ENCODE measurements at places on chromosomes 3 and 15.
A peak's percentile ranks its signal among the peaks of the same experiment; 100 is the strongest.

DNA sequence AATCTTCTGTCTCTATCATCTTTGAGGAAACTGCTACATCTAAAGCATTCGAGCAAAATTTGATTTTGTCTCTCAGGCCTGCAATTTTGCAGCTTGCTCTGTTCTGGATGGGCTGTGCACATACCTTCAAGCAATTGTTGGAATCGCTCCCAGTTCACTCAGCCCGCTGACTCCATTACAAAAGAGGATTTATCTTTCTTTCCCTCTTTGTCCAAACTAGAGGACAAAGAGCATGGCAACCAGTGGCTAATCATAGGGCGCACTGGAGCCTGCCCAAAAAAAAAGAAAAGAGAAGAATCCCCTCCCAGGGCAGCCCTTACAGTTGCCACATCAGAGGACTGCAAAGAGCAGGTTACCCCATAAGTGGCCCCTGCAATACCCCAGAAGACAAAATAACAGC, 49.0 kb upstream of the DUT start:
- no peak for DNase-seq

- DNase-seq, result no peak
Observed at GRCh38 chr3:12394569-12395271, 89.6 kb upstream of the TSEN2 start.

GRCh38 chr15:57296473-57297162, 79.7 kb upstream of the CGNL1 start:
- no peak for DNase-seq

- no peak for DNase-seq
Observed at GRCh38 chr15:67225336-67225735, 29.1 kb downstream of the AAGAB start.

DNA sequence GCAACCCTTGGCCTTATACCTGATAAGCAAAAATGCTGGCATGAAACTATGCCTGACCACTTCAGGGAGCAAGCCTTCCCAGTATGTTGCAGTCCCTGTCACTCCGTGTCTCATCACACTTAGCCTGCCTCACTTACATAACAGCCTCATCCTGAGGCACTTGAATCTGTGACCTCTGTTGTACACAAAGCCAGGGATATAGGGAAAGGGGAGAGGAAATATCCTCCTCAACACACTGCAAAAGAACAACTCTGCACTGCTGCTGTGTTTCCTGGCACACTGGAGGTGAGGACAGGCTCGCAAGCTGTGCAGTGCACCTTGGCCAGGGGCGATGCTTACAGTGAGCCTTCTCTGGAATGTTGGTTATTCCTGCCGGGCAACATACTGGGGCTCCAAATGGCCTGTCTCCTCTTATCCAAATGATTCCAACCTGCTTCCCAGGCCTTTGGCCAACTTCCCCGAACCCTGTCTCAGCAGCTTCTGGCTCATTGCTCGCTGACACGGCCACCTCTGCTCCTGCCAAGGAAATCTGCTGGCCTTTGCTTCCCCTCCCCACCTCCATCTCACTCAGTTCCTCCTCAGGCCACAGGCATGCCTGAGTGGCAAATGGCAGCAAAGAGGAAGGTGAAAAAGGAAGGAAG, 109.2 kb downstream of the CD47 start:
- no peak for DNase-seq

GRCh38 chr3:22296601-22297000, 545.6 kb upstream of the ZNF385D start:
- DNase-seq, result no peak

GRCh38 chr15:63923993-63924950, 90.5 kb upstream of the HERC1 start:
- DNase-seq, result no peak

DNA sequence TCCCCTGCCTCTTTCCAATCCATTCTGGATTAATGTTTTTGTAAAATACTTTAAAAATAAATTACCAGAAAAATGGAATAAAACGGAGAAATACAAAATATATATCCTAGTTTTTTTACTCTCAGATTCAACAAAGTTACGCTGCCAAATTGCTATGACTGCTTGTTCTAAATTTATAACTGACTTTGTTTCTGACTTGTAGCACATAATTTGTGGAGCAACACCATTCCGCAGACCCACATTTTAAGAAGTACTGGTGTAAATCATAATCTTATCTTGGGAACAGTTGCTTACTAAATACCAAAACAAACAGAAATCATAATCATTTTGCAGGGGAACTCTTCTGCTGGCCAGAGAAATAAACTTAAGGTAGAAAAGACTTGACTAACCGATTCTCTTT, 339.4 kb upstream of the CBLB start:
- DNase-seq, result no peak

DNA sequence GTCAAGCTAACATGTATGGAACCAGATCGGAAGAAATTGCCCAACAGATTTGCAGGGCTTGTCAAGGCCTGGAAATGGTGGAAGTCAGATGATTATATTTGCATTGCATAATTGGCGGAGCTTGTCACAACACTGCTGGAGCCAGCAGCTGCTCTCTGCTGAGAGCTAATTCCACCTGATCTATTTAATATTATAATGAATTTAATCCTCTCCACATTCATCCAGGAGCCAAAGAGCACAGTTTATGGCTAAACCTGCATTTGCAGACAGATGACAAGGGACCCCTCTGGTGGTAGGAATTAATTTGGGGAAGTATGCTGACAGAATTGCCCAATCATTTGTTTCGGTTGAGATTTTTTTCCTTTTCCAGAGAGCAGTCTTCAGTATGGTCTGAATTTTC, 730.2 kb downstream of the TUSC7 start:
- DNase-seq, result no peak

DNA sequence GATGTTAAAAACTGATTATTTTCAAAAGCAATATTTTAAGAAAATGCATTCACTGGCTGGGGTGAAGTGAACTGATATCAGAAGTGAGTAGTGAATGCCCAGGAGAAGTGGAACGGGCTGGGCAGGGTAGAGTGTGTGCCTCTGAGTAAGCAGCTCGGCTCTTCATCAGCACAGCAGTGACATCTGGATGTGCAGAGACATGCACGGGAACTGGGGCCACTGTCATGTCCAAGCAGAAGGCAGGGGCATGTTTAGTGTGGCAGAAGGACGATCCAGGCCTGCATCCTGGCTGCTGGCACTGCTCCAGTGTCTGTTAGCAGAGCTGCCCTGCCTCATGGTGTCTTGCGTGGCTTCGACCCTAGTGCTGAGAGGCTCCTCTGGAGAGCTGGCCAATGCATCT, 305.6 kb upstream of the LRRFIP2 start:
- DNase-seq, result no peak

DNA sequence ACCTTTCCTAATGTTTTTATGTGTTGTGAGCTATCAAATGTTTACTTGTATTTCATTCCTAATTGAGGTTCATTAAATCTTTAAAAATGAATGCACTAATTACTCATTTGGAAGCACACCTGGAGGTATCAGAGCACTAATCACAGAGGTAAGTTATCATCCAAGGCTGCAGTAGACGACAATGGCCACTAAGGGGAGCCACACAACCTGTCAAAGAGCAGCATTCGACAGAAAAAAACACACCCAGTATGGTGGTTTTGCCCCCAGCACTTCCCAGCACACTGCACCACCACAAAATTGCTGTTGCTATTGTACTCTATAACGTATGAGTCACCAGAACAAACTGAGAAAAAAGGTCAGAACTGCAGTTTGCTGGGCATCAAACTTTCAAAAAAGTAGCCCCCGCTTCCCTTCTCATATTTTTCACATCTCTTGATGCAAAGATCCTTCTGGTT, 205.9 kb upstream of the IGF1R start:
- DNase-seq, result peak; percentile 6

DNA sequence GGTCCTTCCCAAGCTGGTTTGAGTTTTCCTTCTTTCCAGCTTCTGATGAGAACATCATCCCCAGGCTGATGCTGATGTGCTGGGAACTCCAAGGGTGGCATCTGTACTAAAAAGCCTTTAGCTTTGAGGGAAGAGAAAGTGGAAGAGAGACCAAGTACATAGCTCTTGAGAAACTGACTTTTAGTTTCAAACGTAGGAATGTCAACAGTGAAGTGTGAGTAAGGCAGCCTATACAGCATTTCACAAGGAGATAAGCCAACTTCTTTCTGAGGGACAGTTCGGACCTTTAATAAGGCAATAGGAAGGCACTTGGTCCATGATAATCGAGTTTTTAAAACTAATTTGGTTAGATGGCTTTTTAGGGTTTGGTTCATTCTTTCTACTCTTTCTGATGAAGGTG, 53.7 kb downstream of the DLG1 start:
- DNase-seq, result no peak

DNA sequence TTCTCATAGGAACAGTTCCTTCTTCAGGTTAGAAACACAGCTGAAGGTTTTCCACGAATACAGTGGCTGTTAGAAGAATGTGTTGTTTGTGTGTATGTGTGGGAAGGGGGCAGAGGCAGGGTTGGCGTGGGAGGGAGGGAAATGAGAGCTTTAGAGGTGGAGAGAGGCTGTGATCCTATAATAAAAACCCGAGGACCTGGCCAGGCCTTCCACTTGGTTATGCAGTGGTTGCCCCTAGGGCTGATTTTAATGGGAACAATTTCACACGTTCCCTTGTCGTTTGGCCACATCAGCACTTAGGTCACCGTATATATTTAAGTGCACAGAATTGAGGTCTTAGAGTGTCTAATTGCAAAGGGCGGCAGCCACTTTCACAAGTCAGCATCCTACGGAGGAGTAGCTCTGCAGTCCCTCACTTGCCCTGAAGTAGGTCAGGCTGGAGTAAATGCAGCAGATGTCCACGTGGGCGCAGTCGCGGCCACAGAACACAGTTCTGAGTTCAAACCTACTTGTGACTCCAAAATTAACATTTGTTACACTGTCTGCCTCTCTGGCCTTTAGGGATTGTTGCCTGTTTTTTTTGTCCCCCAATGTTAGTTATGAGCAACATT, 85.6 kb downstream of the PDCD6IP start:
- DNase-seq, result no peak

- DNase-seq, result no peak
Observed at GRCh38 chr3:152241142-152242017, 27.3 kb upstream of the MBNL1 start.

DNA sequence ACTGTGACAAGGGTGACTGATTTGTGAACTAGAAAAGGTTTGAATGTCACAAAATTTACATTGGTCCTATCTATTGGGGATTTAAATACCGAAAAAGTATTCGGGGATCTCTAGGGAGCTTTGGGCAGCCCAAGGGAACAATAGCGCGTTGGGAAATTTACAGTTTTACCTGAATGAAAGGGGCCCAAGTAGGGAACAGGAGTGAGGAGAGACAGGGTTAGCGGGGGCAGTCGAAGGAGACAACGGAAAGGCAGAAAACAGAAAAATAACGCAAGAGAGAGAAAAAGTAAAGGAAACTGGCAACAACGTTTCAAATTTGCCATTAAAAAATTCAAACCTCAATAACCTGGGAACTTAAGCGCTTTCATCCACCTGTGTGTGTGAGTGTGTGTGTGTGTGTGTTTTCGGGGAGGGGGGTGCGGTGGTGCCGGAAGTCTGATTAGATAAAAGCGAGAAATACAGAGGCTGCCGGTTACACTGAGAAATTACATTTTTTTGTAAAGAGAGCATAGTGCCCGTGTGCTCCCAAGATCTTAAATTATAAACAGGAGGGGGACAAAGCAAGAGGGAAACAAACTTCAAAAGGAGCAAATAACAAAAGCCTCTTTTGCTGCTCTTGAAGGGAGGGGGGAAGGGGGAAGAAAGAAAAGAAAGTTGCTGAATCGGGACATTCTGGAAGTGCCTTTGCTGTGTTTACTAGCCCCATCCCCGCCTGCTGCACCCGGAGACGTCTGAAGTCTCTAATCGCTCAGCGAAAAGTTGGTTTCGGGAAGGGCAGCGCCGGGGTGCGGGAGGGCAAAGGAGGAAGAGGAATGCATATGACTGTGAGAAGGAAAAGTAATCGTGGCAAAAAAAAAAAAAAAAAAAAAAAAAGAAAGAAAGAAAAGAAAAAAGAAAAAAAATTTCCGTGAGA, 721 bp upstream of the ZIC1 start:
- DNase-seq, result no peak

DNA sequence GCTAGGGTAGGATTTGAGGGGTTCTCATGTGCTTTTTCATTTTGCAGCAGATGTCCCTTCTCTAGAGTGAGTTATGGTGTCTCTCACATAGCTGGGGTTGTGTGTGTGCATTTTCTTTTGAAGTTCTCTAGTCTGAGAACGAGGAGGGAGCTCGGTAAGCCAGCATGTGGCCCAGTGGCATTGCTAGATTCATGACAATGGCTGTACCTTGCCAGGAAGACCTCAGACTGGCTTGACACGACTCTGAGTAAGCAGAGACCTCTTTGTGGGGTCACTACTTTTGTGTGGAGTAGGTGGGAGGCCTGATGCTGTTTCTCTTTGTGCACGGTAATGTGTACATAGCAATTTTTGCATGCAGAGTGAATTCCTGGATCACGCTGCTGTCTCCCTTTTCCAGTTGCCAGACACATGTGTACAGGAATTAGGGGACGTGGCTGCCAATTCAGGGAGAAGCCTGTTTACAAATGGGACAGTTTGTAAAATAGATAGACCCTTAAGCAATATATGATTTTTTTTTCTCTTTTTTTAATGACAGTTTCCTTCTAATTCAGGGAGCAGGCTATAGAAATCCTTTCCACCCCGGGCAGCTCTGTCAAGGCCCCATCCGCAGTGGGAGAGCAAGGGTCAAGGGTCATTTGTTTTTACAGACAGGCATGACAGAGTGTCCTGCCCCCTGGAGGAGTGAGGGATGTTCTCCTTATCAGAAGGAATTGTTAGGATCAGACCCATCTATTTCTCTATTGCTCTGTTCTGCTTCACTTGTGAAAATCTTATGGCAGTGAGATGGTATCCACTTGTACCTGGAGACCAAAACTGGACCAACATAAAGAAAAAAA, 4.6 kb downstream of the CACNA1D start:
- no peak for DNase-seq

DNA sequence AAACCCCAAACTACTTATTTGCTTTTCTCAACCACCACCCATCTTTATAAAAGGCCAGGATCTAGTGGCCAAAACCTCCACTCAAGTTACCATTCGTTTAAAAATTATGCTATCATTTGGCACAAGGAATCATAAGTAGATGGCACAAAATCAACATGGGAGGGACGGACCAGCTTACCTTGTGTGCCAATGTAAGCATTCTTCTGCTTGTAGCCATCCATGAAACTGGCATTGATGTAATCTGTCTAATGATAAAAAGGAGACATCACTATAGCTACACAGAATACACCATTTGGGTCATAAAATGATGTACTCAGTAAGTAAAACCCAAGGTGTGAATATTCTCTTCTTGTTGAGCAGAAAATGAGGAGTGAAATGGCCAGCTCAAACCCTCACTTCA, 28.2 kb upstream of the SIN3A start:
- no peak for DNase-seq

GRCh38 chr15:43908516-43909050, 81.8 kb downstream of the WDR76 start:
- no peak for DNase-seq

- no peak for DNase-seq
Observed at GRCh38 chr3:148204131-148204530, 493.6 kb upstream of the AGTR1 start.

GRCh38 chr3:129586746-129587430, 19.6 kb downstream of the PLXND1 start:
- no peak for DNase-seq

DNA sequence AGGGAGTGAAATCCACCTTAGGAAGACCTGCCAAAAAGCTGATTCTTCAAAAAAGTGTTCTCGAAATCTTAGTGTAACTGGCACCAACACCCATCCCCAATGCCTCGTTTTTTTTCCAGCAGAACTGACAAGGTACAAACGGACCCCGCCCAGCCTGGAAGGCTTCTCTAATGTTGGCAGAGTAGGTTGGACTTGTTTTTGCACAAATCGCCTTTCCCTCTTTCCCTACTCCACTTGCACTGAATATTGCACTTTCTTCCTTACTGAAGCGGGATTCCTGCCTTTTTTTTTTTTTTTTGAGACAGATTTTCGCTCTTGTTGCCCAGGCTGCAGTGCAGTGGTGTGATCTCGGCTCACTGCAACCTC, 544 bp upstream of the TIMMDC1 start:
- DNase-seq, result no peak

All from stimulated activated CD8-positive, alpha-beta memory T cell treated with anti-CD3 and anti-CD28 coated beads, Interleukin-15, amount 100 ng/mL, for 4 hours (primary cell).